ENCODE measurements at places on chromosomes 5 and 9.

GRCh38 chr5:171499611-171500010 lies 80.2 kb downstream of the FGF18 start:
- DNase-seq, result no peak

GRCh38 chr5:168377525-168377924 lies 86.1 kb downstream of the WWC1 start:
- DNase-seq, result no peak

DNA sequence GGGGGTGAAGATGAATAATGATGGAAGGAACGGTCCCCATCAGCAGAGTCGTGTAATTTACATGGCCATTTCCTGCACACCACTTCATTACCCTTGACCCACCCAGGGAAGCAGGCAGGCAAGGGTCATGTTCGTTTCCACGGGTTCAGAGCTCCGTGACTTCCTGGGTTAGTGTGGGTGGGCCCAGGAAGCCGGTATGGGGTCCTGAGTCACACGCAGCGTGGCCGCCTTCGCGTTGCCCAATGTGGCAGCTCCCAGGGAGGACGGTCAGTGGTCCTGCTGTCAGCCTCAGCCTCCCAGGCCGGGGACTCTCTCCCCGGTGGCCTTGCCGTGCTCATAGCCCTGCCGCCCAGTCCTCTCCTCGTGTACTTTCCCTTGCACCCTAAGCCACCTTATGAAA lies 5.1 kb upstream of the TERT start:
- DNase-seq, result no peak

DNA sequence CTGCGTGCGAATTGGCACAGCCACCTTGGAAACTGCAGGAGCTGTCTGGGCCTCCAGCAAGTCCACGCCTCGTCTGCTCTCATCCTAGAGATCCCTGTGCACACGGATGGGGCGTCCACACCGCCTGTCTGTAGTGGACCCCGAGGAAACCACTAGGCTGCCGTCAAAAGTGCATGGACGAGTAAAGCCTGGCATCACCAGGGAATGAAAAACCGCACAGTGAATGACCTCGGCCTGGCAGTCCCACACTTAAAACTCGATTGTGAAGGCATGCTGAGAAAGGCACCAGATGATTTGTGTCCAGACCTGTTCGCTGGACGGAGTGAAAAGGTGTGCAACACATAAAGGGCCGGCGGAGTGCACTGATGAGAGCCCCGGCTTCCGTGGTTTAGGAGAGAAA lies 50.8 kb downstream of the MRPL36 start:
- DNase-seq, result no peak

DNA sequence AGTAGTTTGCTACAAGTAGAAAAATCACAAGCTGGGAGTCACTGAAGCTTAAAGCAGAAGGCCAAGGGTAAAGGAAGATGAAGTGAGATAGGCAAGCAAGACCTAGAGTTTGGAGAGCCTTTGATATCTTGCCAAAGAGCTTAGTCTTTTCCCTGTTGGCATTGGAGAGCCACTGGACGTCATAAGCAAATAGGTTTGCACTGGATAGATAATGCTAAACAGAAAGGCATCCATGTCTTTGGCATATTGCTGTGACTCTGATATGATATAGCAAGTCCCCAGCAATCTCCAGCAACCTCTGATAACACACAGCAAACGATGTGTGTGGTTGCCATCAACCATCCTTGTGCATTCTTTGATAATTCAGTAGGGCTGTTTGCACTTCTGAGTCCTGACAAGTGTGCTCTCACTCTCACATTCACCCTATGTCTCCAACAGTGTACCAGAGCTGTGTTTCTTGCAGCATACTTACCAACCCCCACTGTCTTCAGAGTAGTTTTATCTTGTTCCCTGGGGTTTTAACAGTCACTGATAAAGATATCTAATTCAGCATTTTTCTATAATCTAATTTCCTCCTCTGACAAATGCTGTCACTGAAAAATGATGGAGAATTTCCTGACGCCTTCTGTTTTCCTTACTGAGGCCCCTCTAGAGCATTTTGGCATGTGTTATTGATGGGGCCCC lies 16.9 kb upstream of the FREM1 start:
- no peak for DNase-seq

GRCh38 chr9:134466869-134467616 lies 140.8 kb downstream of the RXRA start:
- no peak for DNase-seq

DNA sequence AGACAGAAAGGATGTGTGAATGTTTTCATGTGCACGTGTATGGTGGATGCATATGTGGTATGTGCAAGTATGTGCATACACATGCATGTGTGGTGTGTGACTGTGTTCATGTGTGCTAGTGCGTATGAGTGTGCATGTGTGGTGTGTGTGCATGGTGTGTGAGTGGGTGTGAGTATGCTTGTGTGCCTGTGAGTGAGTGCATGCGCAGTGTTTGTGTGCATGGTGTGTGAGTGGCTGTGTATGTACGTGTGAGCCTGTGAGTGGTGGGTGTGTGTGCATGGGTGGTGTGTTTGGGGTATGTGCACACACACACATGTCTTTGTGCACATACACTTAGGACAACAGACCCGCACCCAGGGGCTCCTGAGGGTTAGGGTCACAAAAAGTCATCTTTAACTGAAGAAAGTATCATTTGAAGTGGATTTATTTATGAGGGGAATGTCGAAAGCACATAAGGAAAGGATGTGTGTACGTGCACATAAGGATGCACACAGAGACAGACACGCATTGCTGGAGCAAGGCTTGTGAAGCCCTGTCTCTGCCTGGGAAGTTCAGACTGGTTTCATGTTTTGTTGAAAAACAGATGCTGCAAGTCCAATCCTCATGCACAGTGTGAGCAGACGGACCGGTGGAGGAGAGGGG lies 237.0 kb downstream of the SYK start:
- no peak for DNase-seq

- DNase-seq, result no peak
Measured at GRCh38 chr5:95533106-95533505, 21.7 kb downstream of the SKIC3 start.

DNA sequence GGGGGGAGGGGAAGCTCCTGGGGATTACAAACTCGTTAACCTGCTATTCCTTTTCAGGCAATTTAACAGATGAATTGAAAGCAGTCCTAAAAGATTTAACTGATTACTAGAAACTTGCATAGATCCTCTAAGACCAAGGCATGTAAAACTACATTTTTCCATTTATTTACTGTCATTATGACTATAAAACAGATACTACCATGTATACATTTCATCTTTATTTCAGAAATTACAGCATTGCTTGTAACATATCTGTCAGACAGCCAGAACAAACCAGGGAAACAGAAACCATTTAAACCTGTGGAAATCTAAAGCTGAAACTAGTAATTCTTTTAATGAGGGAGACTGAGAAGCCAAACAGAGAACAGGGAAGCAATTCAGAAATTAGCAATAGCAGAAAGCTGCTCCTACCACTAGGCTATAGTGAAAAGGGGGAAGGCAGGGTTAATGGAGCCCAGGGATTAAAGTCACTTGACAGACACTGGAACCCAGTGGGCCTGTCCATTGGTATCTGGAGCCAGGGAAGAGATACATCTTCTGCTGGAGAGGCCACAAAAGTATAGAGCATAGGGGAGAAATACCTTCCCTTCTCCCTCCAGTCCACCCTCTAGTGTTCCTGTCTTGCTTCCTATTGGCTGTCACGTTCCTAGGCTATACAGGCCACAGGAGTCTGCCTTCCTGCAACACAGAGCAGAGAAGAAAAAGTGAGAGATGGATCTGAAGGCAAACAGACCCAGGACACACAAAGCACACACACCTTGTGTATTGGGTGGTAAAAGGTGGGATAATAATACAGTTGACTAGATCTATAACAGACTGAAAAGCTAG lies 33.8 kb downstream of the PDCD1LG2 start:
- DNase-seq, result no peak

DNA sequence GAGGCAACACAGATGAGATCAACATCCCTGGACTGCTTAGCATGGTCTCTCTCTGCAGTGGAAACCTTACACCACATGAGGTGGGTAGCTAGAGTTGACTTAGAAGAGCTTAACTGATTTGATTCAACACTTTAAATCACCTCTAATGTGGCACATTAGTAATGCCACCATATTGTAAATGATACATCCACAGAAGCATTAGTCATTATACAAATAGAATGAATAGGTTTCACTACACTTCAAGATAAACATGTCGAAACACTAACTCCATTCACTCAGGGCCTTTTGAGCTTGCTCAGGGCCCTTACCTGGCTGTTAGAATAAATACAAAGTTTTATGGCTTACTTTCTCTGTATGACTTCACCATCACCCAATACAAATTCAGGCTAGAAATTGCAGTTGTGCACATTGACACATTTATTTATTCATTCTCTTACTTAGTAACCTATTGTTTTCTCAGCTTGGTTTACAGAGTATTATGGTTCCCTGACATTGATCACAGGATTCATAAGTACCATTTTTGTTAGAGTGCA lies 9.3 kb upstream of the SMAD5 start:
- DNase-seq, result no peak

GRCh38 chr5:11384441-11385250 lies 519.6 kb downstream of the CTNND2 start:
- DNase-seq, result peak; percentile 66

DNA sequence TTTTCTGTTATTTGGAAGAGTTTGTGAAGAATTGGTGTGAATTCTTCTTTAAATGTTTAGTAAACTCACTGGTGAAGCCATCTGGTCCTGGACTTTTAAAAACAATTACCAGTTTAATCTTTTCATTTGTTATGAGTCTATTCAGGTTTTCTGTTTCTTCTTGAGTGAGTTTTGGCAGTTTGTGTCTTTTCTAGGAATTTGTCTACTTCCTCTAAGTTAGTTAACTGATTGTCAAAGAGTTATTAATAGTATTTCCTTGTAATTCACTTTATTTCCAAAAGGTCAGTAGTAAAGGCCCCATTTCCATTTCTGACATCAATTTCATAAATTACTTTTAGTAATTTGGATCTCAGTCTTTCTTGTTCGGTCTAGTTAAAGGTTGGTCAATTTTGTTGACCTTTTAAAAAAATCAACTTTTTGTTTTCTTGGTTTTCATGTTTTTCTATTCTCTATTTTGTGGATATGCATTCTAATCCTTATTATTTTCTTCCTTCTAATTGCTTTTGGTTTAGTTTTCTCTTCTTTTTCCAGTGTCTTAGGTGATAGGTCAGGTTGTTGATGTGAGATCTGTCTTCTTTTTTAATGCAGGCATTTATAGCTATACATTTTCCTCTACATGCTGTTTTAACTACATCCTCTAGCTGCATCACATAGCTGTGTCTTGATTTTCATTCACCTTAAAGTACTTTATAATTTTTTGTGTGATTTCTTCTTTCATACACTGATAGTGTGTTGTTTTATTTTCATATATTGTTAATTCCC lies 7.3 kb upstream of the SMIM3 start:
- no peak for DNase-seq

DNA sequence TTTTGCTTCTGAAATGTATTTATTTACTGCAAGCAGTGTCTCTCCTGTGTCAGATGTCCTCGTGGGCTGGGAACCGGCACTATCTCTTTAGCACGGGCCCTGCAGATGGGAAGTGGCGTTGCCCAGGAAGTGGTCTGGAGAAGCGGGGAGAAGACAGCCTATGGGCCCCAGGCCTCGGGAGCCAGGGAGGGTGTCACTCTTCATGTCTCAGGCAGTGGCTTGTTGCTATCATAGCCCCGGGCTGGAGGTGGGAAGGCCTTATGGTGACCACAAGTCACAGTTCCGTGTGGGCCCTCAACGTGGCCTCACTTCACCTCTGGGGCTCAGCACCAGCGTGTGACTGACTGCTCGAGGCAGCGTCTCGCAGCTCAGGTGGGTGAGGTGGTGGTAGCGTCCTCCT lies 41.4 kb downstream of the SYK start:
- DNase-seq, result no peak

DNA sequence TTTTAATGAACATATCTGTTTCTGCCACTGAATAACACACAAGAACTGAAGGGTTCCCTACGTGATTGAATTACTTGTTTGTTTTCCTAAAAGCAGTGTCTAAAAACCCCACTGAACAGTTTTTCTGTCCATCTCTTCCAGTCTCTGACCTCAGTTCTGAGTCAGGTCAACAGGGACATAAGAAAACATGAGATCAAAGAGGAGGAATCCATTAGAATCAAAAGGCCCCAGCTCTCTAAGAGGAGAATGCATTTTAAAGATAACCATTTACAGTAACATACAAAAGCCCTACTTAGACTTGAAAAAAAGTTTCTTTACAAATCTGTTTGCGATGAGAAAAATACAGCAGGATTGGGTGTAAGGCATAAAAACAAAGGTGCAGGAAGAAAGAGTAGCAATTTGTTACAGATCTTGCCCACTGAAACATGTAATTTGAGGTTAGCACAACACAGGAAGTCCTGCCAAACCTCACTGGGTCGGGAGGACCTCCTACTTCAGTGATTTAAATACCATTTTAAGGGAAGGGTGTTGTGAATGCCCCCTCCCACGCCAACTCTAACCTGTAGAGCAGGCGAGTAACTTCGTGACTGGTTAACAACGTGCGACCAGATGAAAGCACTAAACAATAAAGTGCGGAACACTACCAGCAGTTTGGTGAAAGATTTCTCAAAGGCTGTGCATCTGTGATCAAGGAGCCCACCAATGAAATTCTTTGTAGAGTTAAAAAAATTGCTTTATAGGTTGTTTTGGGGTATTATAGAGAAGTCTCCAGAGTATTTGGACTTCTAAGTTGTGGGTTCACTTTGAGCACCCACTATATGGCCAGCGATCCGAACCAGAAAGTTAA lies 1.3 kb downstream of the QSOX2 start:
- no peak for DNase-seq

- peak; percentile 53 for DNase-seq
Measured at GRCh38 chr5:91119981-91120850, 262.9 kb downstream of the ARRDC3 start.

- peak; percentile 78 for DNase-seq
Measured at GRCh38 chr5:137735555-137736284, at the start of gene KLHL3. TSS of gene KLHL3 (minus strand) at chr5:137736089. CDS start at chr5:137735646, 443 bp downstream.

DNA sequence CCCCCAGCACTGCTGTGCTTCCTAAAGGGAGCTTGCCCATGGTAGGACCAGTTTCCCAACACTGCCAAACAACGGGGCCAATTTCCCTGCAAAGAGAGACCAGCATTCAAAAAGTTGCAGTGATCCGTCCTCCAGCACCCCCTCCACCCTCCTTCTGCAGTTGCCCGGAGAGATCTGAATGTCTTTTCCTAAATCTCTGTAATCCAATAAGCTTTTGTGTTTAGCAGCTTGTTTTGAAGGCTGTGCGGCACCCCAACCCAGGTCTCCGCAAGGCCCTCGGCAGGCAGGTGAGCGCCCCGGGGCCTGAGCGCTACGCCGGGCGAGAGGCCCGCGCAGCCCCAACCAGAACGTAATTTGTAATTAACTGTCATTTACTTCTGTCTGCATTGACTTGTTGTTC lies 366.9 kb upstream of the IRX2 start:
- DNase-seq, result no peak

DNA sequence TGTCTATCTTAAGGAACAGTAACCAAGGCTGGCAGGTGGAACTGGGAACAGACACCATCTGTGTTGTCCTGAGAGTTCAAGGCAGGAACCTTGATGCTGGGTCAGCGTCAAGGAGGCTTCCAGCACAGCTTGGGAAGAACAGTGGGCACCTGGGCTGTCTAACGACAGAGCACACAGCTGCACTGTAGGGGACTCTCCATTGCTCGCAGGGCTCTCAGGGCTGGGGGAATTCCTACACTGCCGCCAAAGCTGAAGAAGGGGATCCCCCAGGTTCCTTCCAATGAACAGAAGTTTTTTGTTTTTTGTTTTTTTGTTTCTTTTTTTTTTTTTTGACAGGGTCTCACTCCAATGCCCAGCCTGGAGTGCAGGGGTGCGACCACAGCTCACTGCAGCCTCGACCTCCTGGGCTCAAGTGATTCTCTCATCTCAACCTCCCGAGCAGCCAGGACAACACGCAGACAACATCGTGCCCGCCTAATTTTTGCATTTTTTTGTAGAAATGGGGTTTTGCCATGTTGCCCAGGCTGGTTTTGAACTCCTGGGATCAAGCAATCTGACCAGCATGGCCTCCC lies 81.9 kb downstream of the PTPN3 start:
- DNase-seq, result no peak
